ENCODE measurements at places on chromosomes 7 and 10. TPM values are rescaled to one million over a fixed set of nuclear protein-coding genes. Genes with fewer than 3 reads are reported as not detected.

Gene FXYD4
- not detected for total RNA-seq

Gene KIAA1217
- 9.1 TPM for total RNA-seq

Gene GPR146
- total RNA-seq, result 25.5 TPM

Gene ABCA13
- total RNA-seq, result not detected

Gene KLF14
- not detected for total RNA-seq

DNA sequence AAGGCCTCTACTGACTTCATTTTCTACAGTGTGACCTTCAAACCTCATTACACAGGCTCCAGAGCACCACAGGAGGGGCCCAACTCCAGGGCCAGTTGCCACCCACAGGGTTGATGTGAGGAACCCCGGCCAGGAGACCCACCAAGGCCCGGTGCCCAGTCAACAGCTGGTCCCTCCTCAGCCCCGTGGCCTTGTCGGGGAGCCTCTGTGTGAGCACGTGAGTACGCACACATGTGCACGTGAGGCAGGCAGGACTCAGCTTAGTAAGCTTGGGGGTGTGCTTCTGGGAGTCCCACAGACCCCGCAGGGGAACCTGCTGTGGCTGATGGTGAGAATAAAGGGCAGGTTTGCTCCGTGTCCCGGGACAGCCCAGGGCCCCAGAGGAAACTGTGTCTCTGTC is 104.5 kb downstream of the VIPR2 start:
- DNase-seq, result no peak

All from dermis microvascular lymphatic vessel endothelial cell (primary cell).